ENCODE measurements at places on chromosomes 1 and 21.

DNA sequence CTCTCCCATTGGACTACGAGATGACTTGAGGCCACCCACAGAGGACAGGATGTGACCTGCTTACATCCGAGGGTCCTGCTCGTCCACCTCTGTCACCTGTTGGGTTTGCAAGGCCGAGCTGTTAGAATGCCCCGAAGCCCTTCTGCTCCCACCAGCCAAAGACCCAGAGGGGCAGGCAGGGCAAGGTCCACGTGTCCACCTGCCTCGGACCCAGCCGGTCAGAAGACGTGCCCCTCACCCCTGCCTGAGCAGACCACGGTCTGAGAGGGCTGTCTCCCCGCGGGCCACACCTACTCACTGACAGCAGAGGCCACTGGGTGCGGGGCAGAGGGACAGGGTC lies 30.3 kb upstream of the TRAPPC10 start:
- no peak for DNase-seq

DNA sequence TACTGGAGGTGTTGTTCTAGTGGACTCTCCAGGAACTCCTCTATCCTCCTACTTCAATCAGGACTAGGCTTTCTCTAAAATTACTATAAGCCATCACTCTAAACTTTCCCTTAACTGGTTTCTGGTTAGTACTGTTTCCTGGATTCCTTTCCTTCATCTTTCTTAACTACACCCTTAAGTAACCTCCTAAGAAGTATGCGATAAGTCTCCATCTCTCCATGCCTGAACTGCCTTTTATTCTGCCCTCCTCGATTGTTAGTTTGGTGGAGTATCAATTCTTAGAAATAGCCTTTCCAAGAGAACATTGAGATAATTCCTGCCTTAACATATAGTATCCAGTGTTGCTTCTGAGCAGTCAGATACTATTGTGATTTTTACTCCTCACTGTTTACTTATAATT lies 162.9 kb upstream of the PDE4B start:
- no peak for DNase-seq

DNA sequence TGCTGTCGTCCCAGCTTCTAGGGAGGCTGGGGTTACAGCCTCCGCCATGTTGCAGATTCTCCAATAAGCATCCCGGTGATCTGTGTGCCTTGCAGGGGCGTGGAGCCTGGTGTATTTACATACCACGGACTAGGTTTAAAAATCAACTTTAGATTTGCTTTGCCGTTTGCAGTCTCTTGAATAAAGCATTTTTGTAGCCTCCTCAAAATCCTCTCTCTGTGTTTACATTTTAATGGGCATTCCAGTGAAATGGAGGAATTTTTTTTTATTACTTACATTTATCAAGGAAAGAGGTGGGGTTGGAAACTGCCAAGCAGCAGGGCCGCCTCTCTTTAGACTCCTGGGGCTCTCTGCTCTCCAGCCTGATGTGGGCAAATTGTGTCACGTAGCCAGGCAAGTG lies 437.5 kb upstream of the VAMP3 start:
- DNase-seq: no peak

DNA sequence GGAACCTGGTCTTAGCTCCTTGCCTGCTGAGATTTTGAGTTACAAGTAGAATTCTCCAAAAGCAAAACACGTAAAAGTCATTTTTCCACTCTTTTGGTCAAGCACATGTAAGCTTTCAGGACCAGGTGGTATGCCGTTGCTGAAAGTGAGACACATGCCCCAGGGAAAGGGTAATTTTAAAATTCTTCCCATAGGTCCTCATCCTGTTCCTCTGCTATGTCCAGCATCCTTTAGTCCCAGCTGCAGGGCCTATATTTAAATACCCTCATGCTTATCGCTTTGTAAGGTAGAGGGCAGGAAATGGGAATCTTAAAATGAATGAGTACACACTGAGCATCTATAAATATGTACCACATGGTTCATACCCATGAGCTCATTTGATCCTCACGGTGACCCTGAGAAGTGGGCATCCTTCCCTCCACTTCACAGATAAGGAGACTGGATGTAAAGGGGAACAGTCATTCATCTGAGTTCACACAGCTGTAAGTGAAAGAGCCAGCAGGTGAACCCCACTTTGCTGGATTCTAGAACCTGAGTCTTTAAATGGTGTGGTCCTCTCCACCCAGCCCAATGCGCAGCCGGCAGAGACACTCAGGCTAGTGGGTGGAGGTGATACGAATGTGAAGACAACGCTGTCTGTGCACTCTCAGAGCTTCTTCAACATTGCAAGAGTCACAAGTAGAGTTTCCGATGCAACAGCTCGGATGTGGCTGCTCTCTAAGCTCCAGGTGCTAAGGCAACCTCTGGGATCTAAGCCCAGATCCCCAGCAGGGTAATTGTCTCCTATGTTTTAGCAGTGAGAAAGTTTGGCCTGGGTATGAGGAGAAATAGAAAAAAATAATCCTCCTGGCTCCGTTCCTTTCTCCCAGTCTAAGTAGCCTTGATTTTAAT lies 163.5 kb downstream of the PLXNA2 start:
- no peak for DNase-seq

DNA sequence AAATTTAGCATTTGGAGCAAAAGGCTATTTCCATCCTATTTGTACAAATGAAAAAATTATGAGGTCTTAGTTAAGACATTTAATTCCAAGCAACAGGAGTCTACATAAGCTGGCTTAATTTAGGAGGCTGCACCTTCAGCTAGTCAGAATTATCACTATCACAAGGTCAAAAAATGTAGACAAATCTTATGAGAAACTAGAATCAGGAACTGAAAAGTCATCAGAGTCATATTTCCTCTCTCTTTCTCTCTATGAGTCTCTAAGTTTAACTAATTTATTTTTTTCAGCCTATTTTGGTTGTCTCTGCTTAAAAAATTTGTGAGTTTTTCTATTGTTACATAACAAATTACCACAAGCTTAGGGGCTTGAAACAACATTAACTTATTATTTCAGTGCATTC lies 807.1 kb upstream of the PRMT6 start:
- DNase-seq: no peak

- no peak for DNase-seq
Measured at GRCh38 chr1:12339396-12339795, 109.6 kb downstream of the VPS13D start.

- no peak for DNase-seq
Measured at GRCh38 chr1:227388214-227389168, 70.2 kb upstream of the CDC42BPA start.

GRCh38 chr21:43818685-43819084 lies 29.3 kb downstream of the RRP1 start:
- DNase-seq: no peak

DNA sequence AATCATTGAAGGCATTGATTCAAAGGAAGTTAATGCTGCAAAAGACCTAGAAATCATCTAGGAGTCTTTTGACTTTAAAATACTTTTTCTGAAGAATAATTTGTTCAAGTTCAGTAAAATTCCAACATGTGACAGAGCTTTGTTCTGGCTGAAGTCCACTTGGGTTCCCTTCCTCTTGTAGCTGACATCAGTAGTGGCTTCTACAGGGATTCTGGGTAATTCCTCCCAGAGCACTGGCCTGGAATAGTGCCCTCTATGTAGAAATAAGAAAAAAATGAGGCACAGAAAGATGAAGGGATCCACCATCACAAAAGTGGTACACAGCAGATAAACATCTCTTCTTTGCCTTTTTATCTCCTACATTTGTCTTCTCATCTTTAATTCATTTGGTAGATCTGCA lies 548.1 kb downstream of the LTN1 start:
- DNase-seq: no peak

DNA sequence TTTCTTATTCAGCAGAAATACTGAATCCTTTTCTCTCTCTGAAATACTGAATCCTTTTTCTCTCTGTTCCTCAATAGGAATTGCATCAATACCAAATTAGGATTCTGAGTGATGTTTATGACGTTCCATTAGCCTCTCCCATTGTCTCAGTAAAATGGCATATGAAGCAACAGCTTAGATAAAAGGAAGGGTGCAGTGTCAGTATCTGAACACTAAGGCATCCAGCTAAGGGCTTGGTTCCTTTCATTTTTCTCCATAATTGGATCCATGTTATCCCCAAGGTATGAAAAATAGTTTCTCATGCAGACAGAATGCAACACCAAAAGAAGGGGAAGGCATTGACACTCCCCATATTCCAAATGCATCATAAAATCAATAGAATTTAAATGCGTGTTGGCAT lies 61.5 kb upstream of the RAVER2 start:
- DNase-seq: no peak

DNA sequence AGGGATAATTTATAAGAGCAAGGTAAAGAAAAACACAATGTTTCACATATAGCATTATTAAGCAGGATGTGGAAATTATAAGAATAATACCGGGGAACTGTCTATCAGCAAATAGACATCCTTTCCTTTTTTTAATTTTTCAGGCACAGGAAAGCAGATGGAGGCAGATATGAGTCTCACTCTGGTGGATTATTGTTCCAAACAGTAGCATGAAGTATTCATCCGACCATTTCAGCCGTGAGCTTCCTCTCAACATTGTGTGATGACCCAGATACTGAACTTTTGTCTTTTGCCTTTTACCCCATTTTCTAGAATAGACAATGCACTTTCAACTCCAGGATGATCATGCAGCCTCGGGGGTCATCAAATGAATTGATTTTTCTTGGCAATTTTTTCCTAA lies 599.8 kb downstream of the ADGRL2 start:
- no peak for DNase-seq

DNA sequence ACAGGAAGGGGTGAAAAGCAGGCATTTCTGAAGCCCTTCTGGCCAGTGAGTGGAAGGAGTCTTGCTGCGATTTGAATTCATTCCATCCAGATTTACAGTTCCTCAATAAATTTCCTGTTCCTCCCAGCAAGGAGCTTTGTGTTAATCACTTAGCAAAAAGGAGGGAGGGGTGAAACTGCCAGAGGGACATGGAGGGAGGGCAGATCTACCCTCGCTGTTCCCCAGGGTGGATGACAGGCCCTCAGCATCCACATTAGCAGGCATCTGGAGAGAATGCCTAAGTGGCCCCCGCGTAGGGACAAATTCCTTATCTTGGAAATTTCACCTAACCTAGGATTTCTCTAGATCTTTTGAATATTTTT lies 1.2 kb downstream of the ETV3 start:
- no peak for DNase-seq

DNA sequence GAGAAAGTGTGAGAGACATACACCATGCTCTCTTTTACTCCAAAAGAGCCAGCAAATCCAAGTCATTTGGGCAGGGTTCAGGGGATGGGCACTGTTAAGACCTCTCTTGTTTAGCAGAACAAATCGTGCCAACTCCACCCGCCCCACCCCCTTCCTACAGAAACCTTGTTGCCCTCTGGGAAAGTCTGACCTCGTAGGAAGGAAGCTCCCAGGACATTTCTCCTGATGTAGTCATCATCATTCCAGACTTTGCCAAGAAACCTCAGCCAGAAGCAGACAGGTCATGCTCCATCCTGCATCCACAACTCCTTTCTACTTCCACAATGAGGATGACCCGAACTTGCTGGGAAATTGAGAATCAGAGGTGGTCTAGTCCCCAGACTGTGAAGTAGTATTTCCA lies 57.7 kb downstream of the UBE2T start:
- DNase-seq: no peak

DNA sequence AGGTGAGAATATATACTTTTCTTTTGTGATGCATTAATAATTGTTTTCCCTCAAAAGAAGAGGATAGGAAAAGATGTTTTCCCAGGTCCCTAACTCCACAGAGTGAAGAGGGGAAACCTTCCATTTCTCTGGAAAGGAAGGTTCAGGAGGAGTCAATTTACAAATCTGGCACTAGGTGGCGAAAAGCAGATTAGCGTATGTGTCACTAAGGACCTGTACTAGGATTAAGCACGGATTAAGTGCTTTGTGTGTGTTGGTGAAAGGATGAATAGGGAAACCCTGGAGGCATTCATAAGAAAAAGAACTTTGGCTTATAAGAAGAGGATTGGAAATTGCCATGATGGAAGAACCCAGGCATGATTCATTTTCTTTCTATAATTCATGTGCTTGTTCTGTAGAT lies 410.1 kb upstream of the PLXNA2 start:
- DNase-seq: no peak

DNA sequence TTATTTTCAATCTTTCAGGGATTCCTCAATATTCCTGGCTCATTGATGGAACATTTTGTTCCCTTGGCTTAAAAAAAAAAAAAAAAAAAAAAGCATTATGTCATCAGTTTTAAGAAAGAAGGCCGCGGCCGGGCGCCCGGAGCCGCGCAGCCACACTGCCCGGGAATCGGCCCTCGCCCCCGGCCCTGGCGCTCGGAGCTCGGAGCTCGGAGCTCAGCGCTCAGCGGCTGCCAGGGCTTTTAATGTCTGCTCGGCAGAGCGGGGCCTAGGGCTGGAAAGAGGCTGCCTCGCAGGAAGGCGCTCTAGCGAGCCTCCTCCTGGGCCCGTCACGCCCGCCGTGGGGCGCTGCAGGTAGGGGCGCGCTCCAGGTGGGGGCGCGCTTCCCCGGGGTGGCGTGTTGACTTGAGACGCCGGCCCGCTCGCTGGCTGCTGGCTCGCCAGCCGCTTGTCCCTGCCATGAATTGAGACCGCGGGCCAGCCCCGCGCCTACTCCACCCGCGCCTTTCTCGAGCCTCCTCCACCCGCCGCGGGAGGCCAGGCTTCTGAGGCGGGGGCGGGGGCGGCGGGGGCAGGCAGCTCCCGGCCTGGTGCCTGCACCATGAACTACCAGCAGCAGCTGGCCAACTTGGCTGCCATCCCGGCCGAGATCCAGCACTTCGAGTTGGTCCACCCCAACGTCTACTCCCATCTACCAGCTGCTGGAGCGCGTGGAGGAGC lies 5.4 kb upstream of the TDRD5 start:
- DNase-seq: no peak

DNA sequence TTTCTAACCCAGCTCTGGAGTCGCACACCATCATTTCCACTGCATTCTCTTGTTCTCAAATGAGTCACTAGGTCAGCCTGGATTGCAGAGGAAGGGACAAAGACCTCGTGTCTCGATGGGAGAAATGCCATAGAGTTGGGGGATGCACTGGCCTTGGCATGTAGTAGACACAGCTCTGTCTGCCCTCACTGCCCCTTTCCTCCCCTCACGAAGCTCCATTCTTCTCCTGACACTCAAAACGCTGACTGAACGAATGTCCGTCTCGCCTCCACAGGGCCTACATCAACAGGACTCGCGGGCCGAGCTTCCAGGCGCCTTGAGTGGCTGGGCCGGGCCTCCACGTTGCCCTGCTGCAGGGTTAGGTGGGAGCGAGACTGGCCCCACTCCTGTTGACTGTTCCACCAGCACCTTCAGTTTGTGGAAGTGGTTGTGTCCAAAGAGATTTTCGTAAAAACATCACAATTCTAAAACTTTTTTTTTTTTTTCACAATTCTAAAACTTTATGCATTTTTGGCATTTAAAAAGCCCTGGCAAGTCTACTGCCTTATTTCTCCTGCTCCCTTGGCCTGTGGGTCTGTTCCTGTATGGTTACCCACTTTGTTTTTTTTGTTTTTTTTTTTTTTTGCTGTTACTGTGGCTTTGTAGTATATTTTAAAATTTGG lies 18.8 kb downstream of the PKNOX1 start:
- no peak for DNase-seq

- DNase-seq: no peak
Measured at GRCh38 chr1:26556111-26556510, 26.6 kb downstream of the RPS6KA1 start.

DNA sequence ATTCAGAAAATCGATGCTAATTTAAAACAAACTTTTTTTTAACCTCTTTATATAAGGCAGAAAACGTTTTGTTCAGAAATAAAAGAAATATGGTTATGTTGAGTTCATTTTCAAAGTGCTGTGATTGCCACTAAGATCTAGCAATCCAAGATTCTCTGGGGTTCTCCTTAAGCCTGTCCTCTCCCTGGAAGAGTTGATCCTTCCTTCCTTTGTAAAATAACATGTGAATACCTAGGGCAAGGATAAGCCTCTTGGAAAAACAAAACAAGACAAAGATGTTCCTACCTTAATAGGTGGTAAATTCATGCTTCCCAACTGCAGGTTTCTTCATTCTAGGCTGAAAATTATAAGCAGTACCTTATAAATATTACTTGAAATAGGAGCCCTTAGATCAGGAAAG lies 18.0 kb upstream of the FOXD3 start:
- no peak for DNase-seq
